Keratinocyte (primary cell): ENCODE measurements at places on chromosomes 16 and 17.

GRCh38 chr16:47849736-47850135 is 306.1 kb downstream of the ABCC12 start:
- no peak overlapping the region for H3K4me3 ChIP-seq
- no peaks in the 10 kb centered on the region for H3K36me3 ChIP-seq
- H3K4me1 ChIP-seq: peaks cover 30% of the 10 kb centered on the region

- H3K4me1 ChIP-seq: peaks cover 16% of the 10 kb centered on the region
- H3K27ac ChIP-seq: no peak overlapping the region
- no peak overlapping the region for H3K4me3 ChIP-seq
- DNase-seq: no peak
These were observed 141.2 kb downstream of the PRKCA start for GRCh38 chr17:66443606-66444005.

DNA sequence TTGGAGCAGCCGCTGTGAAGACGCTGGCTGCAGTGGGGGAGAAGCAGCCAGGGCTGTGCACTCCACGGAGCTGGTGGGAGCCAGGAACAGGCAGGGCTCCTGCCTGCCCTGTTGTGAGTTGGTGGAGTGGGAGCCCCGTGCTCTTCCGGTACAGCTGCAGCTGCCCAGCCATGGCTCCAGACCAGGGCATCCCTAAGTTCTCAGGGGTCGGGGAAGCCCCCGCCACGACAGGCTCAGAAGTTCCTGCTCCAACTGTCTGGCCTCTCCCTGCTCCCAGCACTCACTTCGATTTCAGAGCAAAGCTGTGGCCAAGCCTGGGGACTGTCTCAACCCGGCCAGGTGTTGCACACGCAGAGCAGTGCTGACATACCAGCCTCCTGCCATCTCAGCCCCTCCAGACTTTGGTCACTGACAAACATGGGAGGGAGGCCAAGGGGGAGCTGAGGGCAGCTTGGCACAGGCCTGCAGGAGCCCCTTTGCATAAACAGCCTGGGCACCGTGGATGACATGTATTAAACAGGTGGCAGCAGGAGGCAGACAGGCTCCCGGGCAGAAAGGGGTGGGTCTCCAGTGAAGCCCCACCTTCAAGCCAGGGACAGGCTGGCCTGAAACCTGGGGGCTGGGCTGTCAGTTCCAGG is 13.9 kb upstream of the KDM8 start:
- H3K27ac ChIP-seq: no peak overlapping the region
- no peaks in the 10 kb centered on the region for H3K27me3 ChIP-seq
- H3K4me1 ChIP-seq: no peaks in the 10 kb centered on the region
- H3K36me3 ChIP-seq: no peaks in the 10 kb centered on the region

DNA sequence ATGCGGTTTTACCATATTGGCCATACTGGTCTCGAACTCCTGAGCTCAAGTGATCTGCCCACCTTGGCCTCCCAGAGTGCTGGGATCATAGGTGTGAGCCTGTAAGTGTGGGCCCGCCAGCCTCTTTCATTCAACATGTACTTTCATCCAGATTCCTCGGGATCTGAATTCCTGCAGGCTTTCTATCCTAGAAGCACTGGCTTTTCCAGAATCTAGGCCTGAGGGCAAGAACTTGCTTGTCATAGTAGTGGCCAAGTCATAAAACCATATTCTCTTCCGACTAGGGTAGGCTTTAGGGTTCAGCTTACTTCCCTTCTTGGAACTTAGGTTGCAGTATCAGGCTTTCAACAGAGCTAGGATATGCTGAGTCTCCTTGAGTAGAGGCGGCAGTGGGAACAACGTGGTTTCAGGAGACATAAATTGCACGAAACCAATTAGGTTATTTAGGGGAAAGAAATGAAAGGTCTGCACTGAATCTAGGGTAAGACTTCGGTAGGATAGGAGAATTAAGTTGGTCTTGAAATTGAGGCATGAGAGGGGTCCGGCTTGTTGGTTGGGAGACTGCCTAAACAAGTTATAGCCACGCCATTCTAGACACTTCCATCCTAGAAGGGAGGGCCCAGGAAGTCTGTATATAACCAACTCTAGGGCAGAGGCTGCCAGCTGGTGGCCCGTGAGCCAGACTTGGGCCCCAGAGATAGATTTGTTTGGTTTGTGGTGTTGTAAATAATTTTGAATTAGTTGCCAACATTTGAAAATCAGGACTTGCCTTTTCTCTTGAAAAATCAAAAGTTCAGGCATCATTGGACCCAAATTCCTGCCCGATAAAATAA is 15.6 kb downstream of the SLC7A6 start:
- H3K36me3 ChIP-seq: peaks cover 19% of the 10 kb centered on the region
- DNase-seq: no peak
- peaks cover 12% of the 10 kb centered on the region for H3K4me1 ChIP-seq
- H3K4me3 ChIP-seq: no peak overlapping the region

- H3K4me1 ChIP-seq: no peaks in the 10 kb centered on the region
- DNase-seq: no peak
- H3K36me3 ChIP-seq: no peaks in the 10 kb centered on the region
- no peak overlapping the region for H3K27ac ChIP-seq
These were observed 1.1 kb downstream of the LASP1NB start for GRCh38 chr17:38926293-38927070.

DNA sequence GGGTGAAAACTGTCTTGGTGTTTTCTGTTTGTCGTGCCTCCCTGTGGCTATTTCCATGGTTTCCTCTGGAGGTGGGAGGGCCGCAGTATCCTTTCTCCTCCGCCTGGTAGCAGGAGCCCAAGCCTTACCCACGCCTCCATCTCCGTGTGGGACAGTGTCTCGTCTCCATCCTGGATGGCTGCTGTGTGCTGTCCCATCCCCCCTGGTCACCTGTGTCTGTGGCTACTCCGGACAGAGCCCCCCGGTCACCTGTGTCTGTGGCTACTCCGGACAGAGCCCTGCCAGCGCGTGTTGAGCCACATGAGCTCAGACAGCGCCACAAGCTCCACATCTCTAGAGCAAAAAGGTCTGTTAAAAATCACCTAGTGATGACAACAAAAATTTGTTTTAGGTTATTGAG is 198.2 kb upstream of the CHMP6 start:
- H3K4me1 ChIP-seq: peaks cover 38% of the 10 kb centered on the region
- H3K36me3 ChIP-seq: peaks cover 1% of the 10 kb centered on the region
- H3K27me3 ChIP-seq: no peaks in the 10 kb centered on the region
- no peak for DNase-seq

- H3K4me3 ChIP-seq: no peak overlapping the region
- DNase-seq: no peak
- H3K27me3 ChIP-seq: no peaks in the 10 kb centered on the region
- no peaks in the 10 kb centered on the region for H3K4me1 ChIP-seq
These were observed 2.3 kb downstream of the RBFOX1 start for GRCh38 chr16:7334801-7335560.

DNA sequence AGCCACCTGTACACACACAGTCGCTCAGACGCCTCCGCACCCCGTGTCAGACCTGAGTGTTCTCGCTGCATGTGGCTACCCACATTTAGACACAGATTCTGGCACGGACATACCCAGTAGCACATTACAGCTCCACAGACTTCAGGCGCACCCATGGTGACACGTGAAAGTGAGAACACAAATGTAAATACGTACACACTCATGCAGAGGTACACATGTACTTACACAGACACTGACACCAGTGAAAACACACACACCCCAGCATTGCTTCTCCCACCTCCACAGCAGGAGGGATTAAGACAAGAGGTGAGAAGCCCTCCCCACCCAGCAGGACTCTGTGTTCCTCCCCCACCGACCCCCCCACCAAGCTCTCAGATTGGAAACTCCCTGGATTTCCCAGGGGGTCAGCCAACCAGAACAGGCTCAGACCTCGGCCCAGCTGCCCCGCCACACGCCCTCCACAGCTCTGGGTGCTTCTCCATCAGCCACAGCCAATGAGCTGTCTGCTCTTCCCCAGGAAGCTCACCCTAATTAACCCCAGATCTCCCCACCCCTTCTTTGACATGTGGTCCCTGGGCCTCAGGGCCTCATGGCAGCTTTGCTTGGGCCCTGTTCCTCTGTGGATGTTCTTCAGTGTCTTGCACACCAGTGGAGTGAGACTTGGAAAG is 5.3 kb upstream of the FOXN1 start:
- no peaks in the 10 kb centered on the region for H3K27me3 ChIP-seq
- H3K27ac ChIP-seq: no peak overlapping the region
- peaks cover 11% of the 10 kb centered on the region for H3K4me1 ChIP-seq
- no peak for DNase-seq
- no peak overlapping the region for H3K4me3 ChIP-seq

DNA sequence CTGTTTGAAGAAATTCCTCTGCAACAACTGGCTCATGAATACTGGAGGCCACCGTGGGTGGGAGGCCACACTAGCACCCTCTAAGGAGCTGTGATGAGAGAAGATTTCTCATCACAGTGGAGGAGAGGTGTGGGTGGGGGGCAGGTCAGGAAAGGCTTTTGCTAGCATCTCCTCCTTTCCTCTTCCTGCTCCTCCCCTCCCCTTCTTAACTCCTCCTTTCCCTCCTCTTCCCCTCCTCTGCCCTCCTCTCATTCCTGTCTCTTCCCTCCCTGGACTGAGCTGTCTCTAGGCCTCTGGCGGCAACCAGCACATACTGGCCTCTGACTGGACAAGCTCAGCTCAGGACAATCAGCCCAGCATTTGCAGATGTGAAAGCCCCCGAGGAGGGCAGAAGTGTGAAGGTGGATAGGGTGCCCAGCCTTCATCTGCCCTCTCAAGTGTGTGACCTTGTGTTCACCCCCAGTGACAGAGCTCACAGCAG is 19.0 kb upstream of the LHX1 start:
- H3K4me3 ChIP-seq: no peak overlapping the region
- DNase-seq: no peak
- no peaks in the 10 kb centered on the region for H3K27me3 ChIP-seq
- H3K4me1 ChIP-seq: peaks cover 42% of the 10 kb centered on the region

DNA sequence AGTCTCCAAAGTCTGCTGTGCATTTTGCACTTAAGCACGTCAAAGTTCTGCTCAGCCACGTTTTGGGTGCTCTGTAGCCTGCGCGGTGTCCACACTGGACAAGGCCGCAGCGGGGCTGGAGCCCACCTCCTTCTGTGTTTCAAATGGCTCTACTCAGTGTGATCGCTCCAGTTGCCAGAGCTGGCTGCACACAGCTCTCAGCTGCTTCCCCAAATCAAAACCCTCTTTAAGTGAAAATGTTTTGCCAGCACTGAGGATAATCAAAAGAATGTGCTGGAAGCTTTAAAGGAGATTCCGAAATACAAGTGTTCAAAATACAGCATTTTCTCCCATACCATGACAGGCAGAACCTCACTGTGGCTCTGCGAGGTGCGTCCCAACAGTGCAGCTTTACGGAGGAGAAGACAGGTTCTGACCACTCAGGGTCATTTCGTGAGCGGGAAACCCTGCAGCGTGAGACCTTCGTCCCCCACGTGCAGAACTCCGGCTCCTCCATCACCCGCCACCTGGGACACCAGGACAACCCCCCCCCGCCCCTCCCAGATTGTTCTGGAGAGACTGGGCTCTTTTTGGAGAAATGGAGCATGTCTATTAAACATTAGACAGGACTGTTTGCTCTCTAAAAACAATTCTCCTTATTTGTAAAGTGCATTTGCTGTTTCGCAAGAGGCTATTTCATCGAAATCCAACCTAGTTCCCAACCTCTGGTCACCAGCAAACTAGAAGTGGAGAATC is 16.6 kb downstream of the TBC1D16 start:
- H3K27me3 ChIP-seq: no peaks in the 10 kb centered on the region
- H3K4me3 ChIP-seq: no peak overlapping the region
- H3K36me3 ChIP-seq: no peaks in the 10 kb centered on the region
- no peak overlapping the region for H3K27ac ChIP-seq

- no peak for DNase-seq
- no peak overlapping the region for H3K27ac ChIP-seq
- H3K27me3 ChIP-seq: no peaks in the 10 kb centered on the region
- no peak overlapping the region for H3K4me3 ChIP-seq
These were observed 38.4 kb downstream of the TOM1L2 start for GRCh38 chr17:17933775-17934174.

DNA sequence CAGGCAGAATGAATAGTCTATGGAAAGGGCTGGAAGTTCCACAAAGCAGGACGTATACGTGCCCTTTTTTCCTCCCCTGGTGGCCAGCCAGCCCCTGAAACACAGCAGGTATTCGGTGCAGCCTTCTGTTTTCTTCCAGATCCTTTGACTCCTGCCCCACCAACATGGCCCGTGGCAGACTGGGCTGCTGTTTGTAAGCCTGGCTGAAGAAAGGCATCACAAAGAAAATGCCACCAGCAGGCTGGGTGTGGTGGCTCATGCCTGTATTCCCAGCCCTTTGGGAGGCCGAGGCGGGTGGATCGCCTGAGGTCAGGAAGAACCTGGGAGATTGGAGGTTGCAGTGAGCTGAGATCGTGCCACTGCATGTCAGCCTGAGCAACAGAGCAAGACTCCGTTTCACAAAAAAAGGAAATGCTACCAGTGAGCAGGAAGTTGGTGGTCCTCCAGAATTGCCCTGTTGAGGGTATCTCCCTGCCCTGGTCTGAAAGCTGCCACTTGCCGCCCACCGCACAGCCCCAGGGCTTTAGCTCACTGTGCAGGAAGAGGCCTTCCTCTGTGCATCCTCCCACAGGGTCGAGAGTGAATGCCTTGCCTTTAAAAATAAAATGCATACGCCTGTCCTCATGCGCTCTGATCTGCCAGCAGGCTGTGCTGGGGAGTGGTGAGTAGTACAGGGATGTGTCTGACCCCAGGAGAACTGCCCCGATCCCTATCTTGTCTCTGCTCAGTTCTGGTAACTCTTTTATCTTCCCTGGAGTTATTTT is 587.7 kb downstream of the MAF start:
- DNase-seq: no peak
- H3K4me1 ChIP-seq: peaks cover 25% of the 10 kb centered on the region
- no peak overlapping the region for H3K4me3 ChIP-seq
- no peaks in the 10 kb centered on the region for H3K27me3 ChIP-seq
- H3K36me3 ChIP-seq: no peaks in the 10 kb centered on the region

DNA sequence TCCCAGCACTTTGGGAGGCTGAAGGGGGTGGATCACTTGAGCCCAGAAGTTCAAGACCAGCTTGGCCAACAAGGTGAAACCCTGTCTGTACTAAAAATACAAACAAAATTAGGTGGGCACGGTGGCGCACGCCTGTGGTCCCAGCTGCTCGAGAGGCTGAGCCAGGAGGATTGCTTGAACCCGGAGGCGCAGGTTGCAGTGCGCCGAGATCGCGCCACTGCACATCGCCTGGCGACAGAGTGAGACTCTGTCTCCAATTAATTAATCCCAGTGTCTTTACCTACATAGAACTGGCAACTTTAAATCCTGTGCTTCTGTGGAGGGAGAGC is 1.5 kb upstream of the ELOB start:
- H3K27me3 ChIP-seq: no peaks in the 10 kb centered on the region
- H3K27ac ChIP-seq: peak overlapping the region; percentile 96
- peaks cover 9% of the 10 kb centered on the region for H3K36me3 ChIP-seq
- H3K4me1 ChIP-seq: peaks cover 16% of the 10 kb centered on the region

- no peak overlapping the region for H3K27ac ChIP-seq
- H3K36me3 ChIP-seq: no peaks in the 10 kb centered on the region
- H3K4me1 ChIP-seq: no peaks in the 10 kb centered on the region
- DNase-seq: no peak
- H3K27me3 ChIP-seq: peaks cover 21% of the 10 kb centered on the region
These were observed 16.2 kb upstream of the HNF1B start for GRCh38 chr17:37761059-37761458.

GRCh38 chr16:30395155-30395991 is at the start of gene ZNF48:
Gene ZNF48 (plus strand): TSS chr16:30395420. CDS start chr16:30395795, 375 bp downstream.
- no peaks in the 10 kb centered on the region for H3K27me3 ChIP-seq
- H3K4me3 ChIP-seq: peak within 1 kb of the TSS; percentile 74
- H3K27ac ChIP-seq: peak within 1 kb of the TSS; percentile 17
- no peaks in the 10 kb centered on the region for H3K36me3 ChIP-seq
- peaks cover 12% of the 10 kb centered on the region for H3K4me1 ChIP-seq
- no peak for DNase-seq

GRCh38 chr17:63249256-63250004 is 196.7 kb downstream of the CYB561 start:
- H3K27ac ChIP-seq: no peak overlapping the region
- no peaks in the 10 kb centered on the region for H3K4me1 ChIP-seq
- no peaks in the 10 kb centered on the region for H3K36me3 ChIP-seq

GRCh38 chr16:86145669-86146068 is 246.7 kb downstream of the IRF8 start:
- no peak overlapping the region for H3K27ac ChIP-seq
- H3K27me3 ChIP-seq: no peaks in the 10 kb centered on the region
- no peaks in the 10 kb centered on the region for H3K4me1 ChIP-seq
